CD4-positive, alpha-beta T cell (primary cell): ENCODE measurements at places on chromosomes 3 and 15.

- DNase-seq = no peak
These were observed 429 bp upstream of the LOXL1 start for GRCh38 chr15:73925848-73926218.

DNA sequence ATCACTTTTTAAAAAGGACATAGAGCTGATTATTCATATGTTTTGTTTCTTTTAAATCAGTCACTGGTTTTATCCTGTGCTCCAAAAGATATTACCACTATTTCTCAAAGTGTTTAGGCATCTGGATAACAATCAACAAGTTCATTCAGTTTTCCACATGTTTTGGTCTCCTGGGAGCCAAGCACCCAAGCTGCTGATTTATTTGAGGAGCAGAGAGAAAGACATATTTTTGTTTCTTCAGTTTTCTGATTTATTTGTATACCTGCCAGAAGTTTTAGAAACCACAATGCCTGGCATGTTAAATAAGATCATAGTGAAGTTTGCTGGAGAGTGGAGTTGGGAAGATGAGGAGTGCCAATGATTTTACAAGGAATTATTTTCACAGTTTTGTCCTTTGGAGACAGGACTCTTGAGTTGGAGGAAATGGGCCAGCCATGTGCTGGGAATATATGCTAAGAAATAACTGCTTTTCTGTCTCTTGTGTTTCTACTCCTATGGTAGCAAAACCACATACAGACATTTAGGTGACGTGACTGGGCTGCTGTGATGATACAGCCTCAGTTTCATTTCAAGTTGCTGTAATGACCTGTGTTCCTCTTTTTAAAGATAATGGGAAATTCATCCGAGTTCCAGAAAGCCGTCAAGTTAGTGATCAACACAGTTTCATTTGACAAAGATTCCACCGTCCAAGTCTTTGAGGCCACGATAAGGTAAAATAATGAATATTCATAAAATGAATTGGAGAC lies 11.7 kb downstream of the EDEM1 start:
- DNase-seq = peak; percentile 62

- DNase-seq = no peak
These were observed 554.7 kb downstream of the FOXP1 start for GRCh38 chr3:71028802-71029201.

DNA sequence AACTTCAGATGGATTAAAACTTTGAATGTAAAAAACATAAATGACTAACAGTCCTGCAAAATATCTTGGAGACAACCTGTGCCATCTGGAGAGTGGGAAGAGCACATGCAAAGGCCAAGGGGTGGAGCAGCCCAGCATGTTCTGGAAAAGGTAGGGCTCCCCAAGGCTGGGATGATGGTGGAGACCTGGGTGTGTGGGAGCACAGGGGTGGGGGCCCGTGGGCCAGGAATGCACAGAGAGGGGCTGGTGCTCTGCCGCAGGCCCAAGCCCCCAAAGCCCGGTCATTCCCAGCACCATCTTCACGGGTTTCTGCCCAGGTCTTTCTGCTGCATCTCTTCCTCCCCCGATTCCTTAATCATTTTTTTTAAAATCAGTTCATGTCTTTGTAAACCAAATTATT lies 9.7 kb upstream of the GATA2 start:
- DNase-seq = no peak

DNA sequence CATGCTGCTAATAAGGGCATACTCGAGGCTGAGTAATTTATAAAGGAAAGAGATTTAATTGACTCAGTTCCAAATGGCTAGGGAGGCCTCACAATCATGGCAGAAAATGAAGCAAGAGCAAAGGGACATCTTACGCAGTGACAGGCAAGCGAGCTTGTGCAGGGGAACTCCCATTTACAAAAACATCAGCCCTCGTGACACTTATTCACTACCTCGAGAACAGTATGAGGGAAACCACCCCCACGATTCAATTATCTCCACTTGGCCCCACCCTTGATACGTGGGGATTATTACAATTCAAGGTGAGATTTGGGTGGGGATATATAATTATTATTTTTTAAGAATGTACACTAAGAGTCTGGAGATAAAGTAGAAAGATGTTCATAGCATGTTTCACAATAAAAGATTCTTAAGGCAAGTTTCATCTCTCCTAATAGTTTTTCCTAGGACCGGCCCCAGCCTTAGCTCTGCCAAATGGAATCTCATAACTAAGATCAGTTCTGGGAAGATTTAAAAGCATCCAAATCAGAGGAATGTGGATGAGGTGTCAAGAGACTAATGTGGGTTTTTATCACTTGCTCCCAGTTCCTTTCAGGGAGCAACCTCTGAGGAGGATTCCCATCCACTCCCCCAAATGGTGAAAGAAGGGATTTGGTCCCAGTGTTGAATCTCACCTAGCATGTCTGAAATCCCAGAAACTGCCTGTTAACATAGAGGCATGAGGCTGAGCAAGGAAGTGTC lies 221.0 kb downstream of the ZMAT3 start:
- DNase-seq = no peak

- DNase-seq = no peak
These were observed 11.8 kb downstream of the LZTFL1 start for GRCh38 chr3:45830121-45830520.

- no peak for DNase-seq
These were observed 33.3 kb downstream of the PLD1 start for GRCh38 chr3:171776839-171777583.

GRCh38 chr3:184874709-184875644 lies 63.0 kb downstream of the VPS8 start:
- no peak for DNase-seq

DNA sequence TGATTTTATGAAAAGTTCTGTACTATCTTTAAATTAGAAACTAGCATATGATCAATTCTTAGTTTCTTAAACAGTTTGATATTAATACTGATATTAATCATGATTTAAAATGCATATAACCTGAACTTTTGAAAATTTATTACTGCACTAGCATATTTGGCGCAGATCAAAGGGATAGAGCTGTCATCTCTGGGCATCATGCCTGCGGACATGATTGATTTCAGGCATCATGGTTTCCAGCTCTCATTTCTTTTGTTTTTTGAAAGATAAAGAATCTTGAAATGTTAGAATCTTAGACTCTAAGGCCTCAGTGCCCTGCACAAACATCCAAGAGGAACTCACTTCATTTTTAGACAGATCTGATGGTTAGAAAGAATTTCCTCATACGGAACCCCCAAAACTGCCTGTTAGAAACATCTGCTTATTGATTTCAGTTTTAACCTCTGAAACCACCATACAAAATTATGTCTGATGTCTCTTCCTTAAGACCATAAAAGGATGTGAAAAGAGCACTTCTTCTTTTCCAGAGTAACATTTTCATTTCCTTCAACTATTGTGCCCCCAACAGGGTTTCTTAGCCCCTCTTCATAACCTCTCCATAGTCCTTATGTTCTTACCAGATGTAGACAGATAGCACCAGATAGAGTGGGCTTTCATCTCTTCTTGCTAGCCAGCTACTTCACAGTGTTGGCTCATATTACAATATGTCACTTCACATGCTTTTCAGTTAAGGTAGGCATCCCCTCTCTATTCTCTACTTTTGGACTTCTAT lies 110.8 kb downstream of the BBX start:
- no peak for DNase-seq

DNA sequence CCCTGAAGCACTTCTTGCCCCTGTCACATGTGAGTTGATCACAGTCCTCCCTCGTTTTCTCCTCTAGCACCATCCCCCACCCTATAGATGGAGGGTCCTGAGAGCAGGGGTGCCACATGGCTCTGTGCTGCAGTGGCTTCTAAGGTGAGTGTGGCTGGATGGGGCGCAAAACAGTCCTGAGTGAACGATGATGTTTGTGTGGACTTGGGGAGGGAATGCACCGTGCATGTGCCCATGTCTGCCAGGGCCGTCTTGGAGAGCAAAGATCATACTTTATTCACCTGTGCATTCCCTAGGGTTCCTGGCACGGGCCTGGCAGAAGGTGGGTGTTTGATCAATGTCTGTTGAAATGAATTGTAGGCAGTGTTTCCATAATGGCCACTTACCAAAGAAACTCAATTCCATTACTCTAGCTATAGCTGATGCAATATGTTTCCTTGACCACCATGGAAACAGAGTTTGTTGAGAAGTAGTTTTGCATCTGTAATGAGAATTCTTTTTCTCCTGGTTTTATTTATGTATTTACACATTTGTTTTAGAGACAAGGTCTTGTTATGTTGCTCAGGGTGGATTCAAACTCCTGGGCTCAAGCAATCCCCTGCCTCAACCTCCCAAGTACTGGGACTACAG lies 58.0 kb downstream of the ABTB1 start:
- no peak for DNase-seq

- DNase-seq = peak; percentile 10
These were observed 106.6 kb downstream of the SSR3 start for GRCh38 chr3:156448300-156448699.

GRCh38 chr15:89096664-89097063 lies 8.4 kb downstream of the ABHD2 start:
- DNase-seq = no peak

DNA sequence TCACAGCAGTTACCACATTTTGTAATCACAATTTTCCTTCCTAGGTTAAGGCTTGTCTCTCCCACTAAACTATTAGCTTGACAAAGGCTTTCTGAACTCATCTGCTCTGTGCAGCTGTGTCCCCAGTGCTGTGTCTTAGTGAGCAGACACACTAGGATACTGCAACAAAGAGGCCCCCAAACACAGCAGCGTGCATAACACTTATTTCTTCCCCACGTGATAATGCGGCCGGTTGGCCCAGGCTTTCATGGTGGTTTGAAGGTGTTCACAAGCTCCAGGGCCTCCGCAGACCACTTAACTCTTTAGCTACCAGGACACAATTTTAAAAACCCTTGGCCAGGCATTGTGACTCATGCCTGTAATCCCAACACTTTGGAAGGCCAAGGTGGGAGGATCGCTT lies 2.2 kb upstream of the HDAC11 start:
- no peak for DNase-seq

DNA sequence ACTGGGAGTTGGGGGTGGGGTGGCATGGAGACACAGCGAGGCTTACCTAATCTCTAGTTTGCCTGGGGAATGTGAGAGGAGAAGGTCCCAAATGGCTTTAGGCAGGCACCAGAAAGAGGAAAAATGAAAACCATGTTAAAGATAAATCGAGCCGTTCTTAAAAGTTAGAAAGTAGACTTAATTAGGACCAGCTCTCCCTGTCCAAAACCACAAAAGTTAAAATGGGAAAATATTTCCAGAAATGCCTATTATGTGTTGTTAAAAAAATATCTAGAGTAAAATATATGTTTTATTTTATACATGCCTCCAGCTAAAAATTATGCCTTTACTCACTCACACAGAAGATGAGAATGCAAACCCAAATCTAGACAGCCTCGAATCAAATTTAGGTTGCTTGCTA lies 50.1 kb downstream of the LRTM1 start:
- no peak for DNase-seq

- no peak for DNase-seq
These were observed 8.9 kb upstream of the PCOLCE2 start for GRCh38 chr3:142897807-142898206.

DNA sequence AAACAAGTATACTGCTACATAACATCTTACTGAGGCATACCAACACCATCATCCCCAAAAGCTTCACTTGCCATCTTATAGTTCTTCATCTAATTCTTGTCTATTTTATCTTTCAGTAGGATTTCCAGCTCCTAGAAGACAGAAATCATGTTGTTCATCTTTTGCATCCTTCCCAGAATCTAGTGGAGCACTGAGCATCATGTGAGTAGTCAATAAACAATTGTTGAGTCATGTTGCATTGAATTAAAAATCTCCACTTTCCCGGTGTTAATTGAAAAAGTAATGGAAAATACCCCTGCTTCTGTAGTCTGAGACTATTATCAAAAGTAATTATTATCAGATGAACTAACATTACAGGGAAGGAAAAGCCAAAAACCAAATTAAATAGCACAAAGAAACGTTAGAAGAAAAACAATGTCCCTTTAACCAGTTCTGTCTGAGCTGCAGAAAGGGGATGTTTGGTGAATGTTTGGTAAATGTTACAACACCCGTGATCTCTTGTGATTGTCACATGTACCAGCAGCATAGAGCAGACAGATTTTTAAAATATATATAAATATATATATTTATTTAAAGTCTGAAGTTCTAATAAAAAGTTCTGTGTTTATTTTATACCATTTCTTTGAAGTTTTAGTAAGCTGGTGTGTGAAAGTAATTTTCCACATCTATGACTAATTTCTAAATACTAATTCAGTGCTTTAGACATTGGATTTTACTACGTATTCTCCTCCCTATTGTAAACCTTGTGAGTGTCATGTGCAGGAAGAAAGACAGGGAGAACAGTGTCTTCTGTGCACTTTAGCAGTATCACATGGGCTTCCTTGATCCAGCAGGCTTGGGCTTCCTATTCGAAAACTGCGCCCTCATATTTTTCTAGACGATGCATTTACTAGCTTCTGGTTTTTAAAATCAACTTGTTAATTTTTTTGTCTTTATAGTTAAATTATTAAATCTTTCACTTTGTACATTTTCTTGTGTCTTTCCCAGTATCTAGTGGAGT lies 85.6 kb downstream of the RAP2B start:
- DNase-seq = no peak

GRCh38 chr3:141152801-141153678 lies 78.6 kb upstream of the PXYLP1 start:
- no peak for DNase-seq

DNA sequence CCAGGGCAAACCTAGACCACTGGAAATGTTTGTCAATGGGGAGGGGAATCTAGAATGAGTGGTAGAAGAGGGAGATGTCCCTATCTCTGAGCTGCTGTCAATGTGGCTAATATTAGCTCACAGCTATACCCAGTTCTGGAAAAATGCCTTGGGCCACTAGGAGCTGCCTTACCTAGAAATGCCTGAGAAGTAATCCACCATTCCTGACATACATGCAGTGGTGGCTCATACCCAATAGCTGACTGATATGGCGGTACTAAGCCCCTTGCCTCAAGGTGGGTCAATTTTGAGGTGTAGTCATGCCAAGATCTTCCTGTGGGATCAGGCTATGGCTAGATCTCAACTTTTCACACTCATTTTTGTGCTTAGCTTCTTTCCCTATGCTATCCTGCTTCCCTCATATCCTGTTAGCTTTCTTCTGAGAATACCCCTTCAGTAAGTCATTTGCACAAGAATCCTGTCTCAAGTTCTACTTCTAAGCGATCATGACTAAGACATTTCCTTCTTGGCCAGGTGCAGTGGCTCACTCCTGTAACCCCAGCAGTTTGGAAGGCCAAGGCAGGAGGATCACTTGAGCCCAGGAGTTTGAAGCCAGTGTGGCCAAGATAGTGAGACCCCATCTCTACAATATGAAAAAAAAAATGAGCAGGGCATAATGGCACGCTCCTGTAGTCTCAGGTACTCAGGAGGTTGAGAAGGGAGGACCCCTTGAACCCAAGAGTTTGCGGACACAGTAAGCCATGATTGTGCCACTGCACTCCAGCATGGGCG lies 49.1 kb upstream of the RFX7 start:
- DNase-seq = no peak

DNA sequence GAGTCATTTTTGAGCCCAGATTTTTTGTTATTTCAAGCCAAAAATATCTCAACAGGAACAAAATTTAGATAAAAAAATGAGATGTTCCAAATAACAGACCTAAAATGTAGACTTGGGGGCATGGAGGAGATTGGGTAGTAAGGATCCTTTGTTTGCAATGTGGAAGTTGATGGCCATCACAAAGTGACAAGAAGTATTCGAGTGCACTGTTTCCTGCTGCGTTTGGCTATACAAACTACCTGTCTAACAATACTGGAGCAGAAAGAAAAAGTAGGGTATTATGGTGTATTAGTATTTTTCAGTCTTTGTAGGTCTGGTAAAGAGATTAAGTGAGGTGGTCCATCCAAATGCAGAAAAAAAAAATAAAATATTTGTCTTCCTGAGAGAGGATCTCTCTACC lies 284.2 kb downstream of the C3orf38 start:
- DNase-seq = no peak

GRCh38 chr3:63655519-63655918 lies 3.0 kb downstream of the SNTN start:
- no peak for DNase-seq
